Esophagus muscularis mucosa (tissue), 4 donors: ENCODE measurements at places on chromosomes 3 and 15. TPM values are rescaled to one million over a fixed set of nuclear protein-coding genes. Genes with fewer than 3 reads are reported as not detected.

GRCh38 chr3:135967867-135968266 is 2.3 kb downstream of the PPP2R3A start:
- DNase-seq = no peak

DNA sequence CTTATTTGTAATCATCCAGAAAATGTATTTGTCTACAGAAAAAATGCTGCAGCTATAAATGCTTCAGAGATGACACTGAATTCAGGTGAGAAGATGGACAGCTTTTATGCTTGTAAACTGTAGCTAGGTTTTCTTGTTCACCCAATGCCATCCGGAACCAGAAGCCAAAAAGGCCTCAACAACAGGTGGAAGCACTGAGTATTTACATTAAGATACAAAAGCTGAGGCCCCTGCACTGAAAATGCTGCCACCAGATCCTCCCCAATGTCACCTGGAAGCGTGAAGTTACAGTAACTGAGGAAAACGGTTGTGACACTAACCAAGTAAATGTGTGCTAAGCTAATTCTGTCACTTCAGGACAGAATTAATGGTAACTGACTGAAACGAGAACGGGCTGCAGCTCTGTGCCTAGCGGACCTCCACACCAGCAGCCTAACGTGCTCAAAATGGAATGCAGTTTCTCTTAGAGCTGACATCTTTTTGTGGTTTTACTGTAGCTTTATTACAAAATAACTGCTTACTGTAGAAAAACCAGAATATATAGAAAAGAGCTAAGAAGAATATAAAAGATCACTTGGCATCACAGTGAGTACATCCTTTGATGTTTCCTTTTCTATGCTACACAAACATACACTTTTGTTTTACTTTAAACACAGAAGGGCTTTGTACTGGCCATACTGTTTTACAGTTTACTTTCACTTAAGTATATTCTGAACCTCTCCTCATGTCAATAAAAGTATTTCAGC is 7.6 kb downstream of the CHSY1 start:
- DNase-seq = no peak

Gene THPO
- 0.45 TPM for total RNA-seq

Gene INAFM2
- 40.9 TPM for total RNA-seq

Gene ARNT2
- total RNA-seq = 14.6 TPM

Gene CACNA2D2
- total RNA-seq = 1.2 TPM

DNA sequence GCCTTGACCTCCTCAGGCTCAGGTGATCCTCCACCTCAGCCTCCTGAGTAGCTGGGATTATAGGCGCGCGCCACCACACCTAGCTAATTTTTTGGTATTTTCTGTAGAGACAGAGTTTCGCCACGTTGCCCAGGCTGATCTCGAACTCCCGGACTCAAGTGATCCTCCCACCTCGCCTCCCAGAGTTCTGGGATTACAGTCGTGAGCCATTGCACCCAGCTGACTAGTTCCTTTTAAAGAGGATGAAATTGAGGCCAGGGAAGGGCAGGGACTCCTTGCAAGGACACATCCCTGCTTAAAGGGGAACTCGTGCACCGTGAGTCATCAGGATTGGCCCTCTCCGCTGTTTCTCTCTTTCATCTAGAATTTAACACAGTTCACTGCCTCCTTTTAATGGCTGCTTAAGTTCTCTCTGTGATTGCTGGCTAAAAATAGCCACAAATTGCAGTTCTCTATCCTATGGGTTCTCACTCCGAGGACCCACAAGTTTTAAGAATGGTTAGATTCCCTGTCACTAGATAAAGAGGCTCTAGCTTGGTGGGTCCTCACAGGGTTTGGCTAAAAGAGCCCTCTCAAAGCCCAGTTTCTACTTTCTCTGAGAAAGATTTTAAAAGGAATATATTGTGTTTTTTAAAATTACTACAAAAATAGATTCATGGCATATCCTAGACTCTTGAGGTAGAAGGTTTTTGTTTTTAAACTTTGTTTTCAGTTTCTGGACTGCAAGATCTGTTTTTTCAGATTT is 1.4 kb downstream of the CRTAP start:
- no peak for DNase-seq

DNA sequence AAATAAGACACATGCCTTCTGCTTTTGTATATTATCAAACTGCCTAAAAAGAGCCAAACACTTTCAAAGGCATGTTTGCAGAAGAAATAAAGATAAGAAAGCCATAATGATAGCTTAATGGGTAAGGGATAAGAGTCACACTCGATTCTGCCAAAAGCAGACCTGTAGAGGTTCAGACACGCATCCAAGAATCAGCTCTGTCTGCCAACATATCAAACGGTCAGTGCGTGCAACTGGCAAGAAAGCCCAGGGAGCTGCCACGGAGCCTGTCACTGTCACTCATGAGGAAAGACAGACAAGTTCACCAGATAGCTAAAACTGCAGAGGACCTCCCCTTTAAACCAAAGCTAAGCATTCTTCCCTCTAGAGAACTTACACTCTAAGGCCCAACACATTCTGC is 23.2 kb downstream of the DCP1A start:
- DNase-seq = no peak

- peak; percentile 47 for DNase-seq
These were observed 109.4 kb upstream of the LRRN1 start for GRCh38 chr3:3689601-3690375.

- no peak for DNase-seq
These were observed 70.3 kb downstream of the ARHGEF26 start for GRCh38 chr3:154191520-154191919.
